ENCODE measurements at places on chromosomes 3 and 15. TPM values are rescaled to one million over a fixed set of nuclear protein-coding genes. Genes with fewer than 3 reads are reported as not detected.

CLRN1 gene
- total RNA-seq, result not detected

CATSPER2 gene
- total RNA-seq, result 2.1 TPM

C2CD4A gene
- total RNA-seq, result not detected

FETUB gene
- not detected for total RNA-seq

RPL4 gene
- total RNA-seq, result 4,577 TPM

ZBTB47 gene
- total RNA-seq, result 75.4 TPM

DUOXA1 gene
- total RNA-seq, result 0.52 TPM

CRTC3 gene
- 66.8 TPM for total RNA-seq

- DNase-seq, result no peak
- H3K36me3 ChIP-seq, result no peaks in the 10 kb centered on the region
- no peak overlapping the region for H3K4me3 ChIP-seq
- H3K27me3 ChIP-seq, result no peaks in the 10 kb centered on the region
- no peak overlapping the region for H3K27ac ChIP-seq
Measured at GRCh38 chr3:80187981-80188380, 420.2 kb upstream of the ROBO1 start.

GRCh38 chr15:47470983-47471382 lies 246.3 kb upstream of the SEMA6D start:
- no peak for DNase-seq
- H3K36me3 ChIP-seq, result no peaks in the 10 kb centered on the region

- H3K36me3 ChIP-seq, result peaks cover 100% of the 10 kb centered on the region
- H3K4me1 ChIP-seq, result peaks cover 21% of the 10 kb centered on the region
- no peak overlapping the region for H3K4me3 ChIP-seq
Measured at GRCh38 chr3:123292321-123293310, 90.9 kb downstream of the SEC22A start.

- H3K27me3 ChIP-seq, result no peaks in the 10 kb centered on the region
- H3K27ac ChIP-seq, result peak overlapping the region; percentile 66
- no peak for DNase-seq
Measured at GRCh38 chr3:170420307-170420821, 1.7 kb downstream of the CLDN11 start.

DNA sequence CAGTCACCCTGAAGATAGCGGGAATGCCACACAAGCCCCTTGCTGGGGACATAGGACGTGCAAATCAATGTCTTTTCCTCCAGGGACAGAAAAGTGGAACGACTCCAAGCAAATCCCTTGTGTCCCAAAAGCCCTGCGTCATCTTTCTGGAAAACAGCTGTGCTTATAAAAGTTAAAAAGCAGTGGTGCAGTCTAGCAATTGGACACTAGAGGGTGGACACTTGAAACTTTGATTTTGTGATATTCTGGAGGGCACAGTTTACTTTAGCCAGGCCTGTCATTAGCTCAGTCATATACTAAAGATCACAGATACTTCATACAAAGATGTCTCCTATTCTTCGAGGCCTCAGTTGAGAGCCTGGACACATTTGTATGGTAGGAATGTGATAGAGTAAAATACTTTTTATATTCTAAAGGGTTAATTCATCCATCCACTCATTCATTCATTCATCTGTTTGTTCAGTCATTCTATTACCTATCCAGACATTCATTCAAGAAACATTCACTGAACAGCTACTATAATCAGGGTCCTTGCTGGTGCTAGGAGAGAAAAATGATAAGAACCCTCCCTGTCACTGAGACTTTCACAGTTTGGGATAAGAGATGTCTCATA lies 63.8 kb upstream of the ANKRD34C start:
- H3K36me3 ChIP-seq, result no peaks in the 10 kb centered on the region
- H3K4me3 ChIP-seq, result no peak overlapping the region
- no peak overlapping the region for H3K27ac ChIP-seq
- no peak for DNase-seq

GRCh38 chr3:16932877-16933276 lies 48.1 kb downstream of the PLCL2 start:
- H3K27ac ChIP-seq, result no peak overlapping the region
- no peaks in the 10 kb centered on the region for H3K36me3 ChIP-seq
- no peak for DNase-seq
- H3K27me3 ChIP-seq, result no peaks in the 10 kb centered on the region

DNA sequence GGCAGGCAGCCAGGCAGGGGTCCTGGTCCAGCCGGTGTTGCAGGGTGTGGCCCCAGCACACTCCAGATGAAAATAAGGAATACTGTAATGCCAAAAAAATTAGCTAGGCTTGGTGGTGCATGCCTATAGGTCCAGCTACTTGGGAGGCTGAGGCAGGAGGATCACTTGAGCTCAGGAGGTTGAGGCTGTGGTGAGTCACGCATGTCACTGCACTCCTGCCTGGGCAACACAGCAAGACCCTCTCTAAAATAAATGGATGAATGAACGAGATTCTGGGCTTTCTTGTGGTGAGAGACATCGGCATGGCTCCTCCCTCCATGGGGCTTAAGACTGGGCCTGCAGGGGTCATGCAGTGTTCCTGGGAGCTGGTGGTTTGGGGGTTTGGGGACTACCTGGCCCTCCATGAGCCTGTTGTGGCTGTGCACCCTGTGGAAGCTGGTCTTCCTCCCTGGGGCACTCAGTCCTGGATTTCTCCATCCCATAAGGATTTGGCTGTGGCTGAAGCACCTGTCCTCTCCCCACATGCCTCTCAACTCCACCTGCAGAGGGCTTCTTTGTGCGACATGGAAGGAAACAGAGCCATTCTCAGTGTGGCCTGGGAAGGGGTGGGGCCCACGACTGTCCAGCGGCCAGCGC lies 7.6 kb upstream of the RCCD1 start:
- no peaks in the 10 kb centered on the region for H3K4me1 ChIP-seq
- DNase-seq, result no peak
- no peak overlapping the region for H3K27ac ChIP-seq
- H3K27me3 ChIP-seq, result no peaks in the 10 kb centered on the region
- no peak overlapping the region for H3K4me3 ChIP-seq
- H3K36me3 ChIP-seq, result peaks cover 100% of the 10 kb centered on the region

DNA sequence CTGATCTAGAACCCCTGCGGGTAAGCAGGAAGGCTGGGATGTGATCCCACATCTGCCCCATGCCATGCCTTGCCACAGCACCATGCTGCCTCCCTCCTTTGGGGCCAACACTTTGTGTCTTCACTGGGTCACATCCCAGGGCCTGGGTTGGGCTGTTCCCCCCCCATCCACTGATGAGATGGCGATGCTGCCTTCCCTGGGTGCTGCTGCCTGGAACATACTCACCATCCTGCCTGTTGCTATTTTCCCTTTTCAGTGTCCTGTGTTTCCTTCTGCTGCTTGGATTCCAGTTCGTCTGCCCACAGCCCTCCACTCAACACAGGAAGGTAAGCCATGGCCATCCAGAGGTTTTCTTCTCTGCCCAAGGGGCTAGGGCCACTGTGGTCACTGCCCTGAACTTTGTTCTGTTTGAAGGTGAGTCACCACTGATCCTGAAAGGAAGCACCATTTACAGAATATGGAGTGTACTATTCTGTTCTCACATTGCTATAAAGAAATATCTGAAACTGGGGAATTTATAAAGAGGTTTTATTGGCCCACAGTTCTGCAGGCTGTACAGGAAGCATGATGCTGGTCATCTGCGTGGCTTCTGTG lies 39.4 kb downstream of the THSD4 start:
- H3K27me3 ChIP-seq, result no peaks in the 10 kb centered on the region
- DNase-seq, result peak; percentile 88
- no peak overlapping the region for H3K4me3 ChIP-seq
- no peaks in the 10 kb centered on the region for H3K36me3 ChIP-seq

DNA sequence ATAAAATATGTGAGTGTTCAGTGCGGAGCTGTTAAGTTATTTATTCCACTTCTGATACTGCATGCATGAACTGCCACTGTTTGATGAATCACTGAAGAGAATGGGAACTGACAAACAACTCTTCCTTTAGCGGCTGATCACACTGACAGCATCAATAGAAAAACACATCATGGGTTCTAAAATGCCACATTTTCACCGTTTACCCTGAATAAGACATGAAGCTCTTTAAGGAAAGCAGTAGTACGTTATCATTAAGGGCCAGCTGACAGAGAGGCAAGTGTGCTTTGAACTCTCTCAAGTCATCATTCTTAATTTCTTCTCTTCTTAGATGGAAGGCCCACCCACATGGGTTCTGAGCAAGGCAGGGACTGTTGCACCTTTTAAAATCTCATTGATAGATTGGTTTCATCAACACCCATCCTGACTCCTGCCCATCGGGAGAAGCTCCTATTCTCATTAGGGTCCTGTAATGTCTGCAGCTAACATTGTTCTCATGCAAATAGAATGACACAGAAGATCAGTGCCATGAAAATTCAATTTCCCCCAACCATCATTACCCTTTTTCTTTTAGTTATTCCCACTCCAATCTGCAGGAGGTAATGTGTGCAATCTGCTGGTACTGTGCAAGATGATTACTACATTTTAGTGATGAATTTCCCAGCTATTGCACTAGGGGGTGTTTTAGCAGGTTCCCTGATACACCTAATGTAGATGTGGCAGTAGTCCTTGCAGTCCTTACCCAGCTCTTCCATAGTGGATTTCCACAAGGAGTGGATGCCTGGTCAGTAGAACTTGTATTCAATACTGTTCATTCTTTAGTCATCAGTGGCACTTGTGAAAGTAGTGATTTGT lies 119.1 kb downstream of the ROBO2 start:
- DNase-seq, result no peak
- H3K27ac ChIP-seq, result no peak overlapping the region
- H3K27me3 ChIP-seq, result no peaks in the 10 kb centered on the region

GRCh38 chr3:178067721-178068120 lies 468.5 kb upstream of the KCNMB2 start:
- DNase-seq, result no peak
- peaks cover 14% of the 10 kb centered on the region for H3K4me1 ChIP-seq
- no peaks in the 10 kb centered on the region for H3K36me3 ChIP-seq
- H3K27ac ChIP-seq, result no peak overlapping the region

DNA sequence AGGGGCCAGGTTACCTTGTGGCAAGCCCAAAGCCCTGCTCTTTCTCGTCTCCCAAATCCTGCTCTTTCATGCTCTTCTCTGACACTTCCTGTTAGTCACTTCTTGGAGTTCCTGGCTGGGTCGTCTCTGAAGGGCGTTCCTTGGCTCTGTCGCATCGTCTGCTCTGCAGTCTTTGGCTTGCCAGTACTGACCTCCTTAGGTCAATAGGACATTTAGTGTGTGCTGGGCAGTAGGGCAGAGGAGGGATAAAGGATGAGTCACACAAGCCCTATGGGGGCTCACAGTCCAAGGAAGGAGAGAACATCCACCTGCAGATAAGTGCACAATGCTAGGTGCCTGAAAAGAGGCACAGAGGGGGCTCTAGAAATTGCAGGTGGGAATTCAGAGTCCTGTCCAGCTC lies 87.5 kb downstream of the FAM43A start:
- H3K27ac ChIP-seq, result peak overlapping the region; percentile 71
- no peak overlapping the region for H3K4me3 ChIP-seq
- peaks cover 25% of the 10 kb centered on the region for H3K4me1 ChIP-seq
- H3K27me3 ChIP-seq, result no peaks in the 10 kb centered on the region
- no peak for DNase-seq
- H3K36me3 ChIP-seq, result no peaks in the 10 kb centered on the region

DNA sequence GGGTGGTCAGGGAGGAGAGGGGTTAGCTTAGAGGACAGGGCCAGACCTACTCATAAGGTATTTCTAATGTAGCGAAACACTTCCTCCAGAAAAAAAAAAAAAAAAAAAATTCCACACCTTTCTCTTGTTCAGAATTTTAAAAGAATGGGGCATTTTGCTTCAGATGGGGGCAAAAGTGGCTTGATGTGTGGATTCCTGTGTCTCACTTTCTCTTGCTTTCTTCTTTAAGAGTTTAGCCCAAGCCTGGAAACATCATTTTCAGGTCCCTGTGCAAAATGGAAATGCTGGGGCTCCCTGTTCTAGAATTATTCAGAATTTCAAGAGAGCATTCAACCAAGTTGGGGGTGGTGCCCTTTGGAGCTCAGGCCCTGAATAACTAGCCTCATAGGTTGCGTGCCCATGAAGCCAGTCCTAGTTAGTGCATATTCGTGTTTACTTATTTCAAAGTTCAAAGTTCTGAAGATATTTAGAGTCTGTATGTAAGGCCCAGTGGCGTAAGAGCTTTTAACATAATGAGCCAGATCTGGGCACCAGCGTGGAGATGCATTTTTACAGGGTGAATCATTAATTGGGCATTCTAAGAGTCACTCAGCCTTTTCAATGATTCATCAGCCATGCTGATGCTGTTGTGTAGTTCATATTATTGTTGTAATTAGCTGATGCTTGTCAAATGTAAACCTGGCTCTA lies 104.5 kb downstream of the RPLP1 start:
- DNase-seq, result no peak
- H3K4me1 ChIP-seq, result peaks cover 9% of the 10 kb centered on the region
- H3K27me3 ChIP-seq, result no peaks in the 10 kb centered on the region
- H3K36me3 ChIP-seq, result no peaks in the 10 kb centered on the region
- no peak overlapping the region for H3K4me3 ChIP-seq

DNA sequence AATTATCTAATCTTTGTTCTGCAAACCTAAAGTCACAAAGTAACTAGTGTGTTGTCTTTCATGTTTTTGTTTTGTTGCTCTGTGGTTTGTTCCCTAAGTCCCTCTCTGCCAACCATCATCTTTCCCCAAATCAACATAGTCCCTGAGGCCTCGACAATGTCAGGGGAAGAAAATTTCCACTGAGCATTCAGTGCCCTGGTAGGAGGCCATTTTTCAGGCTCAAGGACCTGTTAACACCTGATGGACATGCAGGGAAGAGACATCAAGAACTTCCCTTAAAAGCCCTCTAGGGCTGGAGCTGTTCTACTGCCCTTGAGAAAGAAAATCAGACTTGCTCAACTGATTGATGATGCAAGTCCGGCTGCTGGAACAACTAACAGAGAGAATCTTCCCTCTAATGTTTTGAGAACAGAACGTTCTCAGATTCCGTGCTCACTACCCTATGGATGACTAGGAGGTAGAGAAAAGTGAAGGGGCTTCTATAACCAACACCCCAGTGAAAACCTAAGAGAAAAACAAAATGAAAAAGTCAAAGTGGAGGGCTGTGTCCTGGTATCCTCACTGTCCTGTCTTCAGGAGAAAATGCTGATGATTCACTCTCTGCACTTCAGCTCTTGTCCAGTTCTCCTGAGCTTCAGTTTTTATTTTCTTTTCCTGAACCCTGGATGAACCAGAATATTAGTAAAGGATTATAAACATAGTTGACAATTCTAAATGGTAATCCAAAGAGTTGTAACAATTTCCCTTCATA lies 373.1 kb downstream of the FOXP1 start:
- DNase-seq, result no peak
- H3K36me3 ChIP-seq, result no peaks in the 10 kb centered on the region
- H3K27ac ChIP-seq, result peak overlapping the region; percentile 89
- peak overlapping the region; percentile 4 for H3K4me3 ChIP-seq
- H3K27me3 ChIP-seq, result no peaks in the 10 kb centered on the region

DNA sequence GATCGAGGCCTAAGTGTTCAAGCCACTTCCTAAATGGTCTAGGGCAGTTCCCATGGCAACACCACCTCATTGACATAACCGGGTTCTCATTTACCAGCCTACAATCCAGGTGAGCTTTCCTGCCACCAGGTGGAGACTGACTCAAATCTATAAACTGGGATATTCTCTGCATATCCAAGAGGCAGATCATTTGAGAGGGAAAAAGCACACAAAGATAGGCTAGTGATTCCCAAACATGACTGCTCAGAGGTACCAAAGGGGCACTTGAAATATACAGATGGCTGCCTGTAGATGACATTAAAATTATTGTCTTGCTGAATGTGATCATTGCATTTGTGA lies 141.3 kb upstream of the PROK2 start:
- no peak for DNase-seq
- H3K27ac ChIP-seq, result no peak overlapping the region
- no peaks in the 10 kb centered on the region for H3K4me1 ChIP-seq
- H3K27me3 ChIP-seq, result no peaks in the 10 kb centered on the region
- H3K36me3 ChIP-seq, result no peaks in the 10 kb centered on the region

- peak; percentile 68 for DNase-seq
- peaks cover 6% of the 10 kb centered on the region for H3K36me3 ChIP-seq
- H3K4me3 ChIP-seq, result no peak overlapping the region
- H3K27me3 ChIP-seq, result no peaks in the 10 kb centered on the region
- H3K27ac ChIP-seq, result peak overlapping the region; percentile 45
- peaks cover 62% of the 10 kb centered on the region for H3K4me1 ChIP-seq
Measured at GRCh38 chr15:68200016-68200861, 4.9 kb downstream of the CALML4 start.

Measured in esophagus muscularis mucosa (tissue), 4 donors.